T-cell (primary cell): ENCODE measurements at places on chromosomes 5 and 9.

DNA sequence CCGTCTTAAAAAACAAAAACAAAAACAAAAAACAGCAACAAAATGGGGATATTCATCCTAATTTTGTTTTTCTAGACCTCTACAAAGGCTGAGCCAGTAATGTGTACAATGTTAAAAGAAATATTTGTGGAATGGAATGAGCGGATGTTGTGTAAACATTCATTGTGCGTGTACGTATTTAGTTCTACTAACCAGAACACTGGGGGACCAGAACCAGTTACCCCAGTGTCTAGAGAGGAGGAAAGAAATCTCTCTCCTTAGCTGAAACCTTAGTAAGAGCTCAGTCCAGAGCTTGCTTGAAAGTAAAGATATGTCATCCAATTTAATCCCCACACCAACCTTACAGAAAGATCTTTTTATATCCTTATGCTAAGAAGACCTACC is 106.7 kb upstream of the CPEB4 start:
- no peak for DNase-seq

GRCh38 chr5:169970911-169971765 is 9.2 kb downstream of the INSYN2B start:
- no peak for DNase-seq

DNA sequence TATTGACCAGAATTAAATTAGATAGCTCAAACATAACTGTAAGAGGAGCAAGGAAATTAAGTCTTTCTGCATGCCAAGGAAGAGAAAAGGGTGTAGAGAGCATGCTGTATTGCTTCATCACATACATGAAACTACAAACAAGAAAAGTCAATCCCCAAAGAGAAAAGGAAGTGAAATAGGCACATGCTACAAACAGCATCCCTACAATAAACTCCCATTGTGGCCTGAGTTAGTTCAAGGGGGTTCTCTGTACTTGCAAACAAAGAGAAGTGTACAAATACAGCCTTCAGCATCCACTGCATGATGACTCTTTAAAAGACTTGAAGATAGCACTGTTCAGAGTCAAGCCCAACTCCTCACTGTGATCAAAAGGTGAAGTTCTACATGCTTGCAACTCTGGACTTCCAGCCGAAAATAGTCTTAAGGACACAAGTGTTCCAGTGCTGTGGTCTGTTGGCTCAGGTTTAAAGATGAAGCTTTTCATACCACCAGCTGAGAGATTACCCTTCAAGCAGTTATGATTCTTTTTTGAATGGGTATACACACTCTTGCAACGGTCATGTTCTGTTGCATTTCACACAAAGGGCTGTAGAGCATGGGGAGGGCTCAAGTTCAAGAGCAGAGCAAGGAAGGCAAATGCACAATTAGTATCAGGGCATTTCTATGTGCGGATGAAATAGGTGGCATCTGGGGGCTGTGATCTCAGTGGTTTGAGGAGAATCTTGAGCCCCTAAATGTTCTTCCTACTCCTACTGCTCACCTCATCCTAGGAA is 534.5 kb downstream of the EBF1 start:
- DNase-seq = no peak

- DNase-seq = no peak
Measured at GRCh38 chr9:87278971-87279733, 218.5 kb upstream of the DAPK1 start.

DNA sequence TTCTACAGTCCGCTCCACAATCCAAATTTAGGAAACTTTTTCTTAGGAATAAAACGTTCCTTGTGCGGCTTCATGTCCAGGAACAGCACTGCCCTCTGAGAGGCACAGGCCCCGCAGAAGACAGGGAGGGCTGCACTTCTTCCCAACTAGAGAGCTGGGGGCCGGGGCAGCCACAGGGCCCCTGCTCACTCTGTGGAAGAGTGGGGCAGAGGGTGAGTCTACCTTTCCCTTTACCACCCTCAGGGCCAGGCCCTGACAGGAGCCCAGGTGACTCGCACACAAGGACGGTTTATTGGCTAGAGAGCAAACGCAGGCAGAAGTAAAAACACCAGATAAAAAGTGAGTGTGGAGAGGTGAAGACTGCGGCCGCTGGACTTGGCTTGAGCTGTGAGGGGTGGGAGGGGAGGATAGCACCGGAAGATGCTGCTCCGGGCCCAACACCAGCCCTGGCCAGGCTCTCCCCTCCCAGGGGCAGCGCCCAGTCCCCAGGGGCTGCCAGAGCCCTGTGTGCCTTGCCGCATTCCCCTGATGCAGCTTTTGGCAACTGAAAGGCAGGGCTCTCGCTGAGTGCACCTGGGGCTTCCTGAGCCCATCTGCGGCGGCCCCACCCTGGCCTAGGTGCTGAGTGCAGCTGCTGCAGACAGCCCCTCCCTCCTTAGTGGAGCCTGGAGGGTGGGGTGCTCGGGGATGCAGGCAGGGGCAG is 20.2 kb downstream of the SH3GLB2 start:
- DNase-seq = no peak

- no peak for DNase-seq
Measured at GRCh38 chr9:9079473-9079872, 1279.9 kb upstream of the DMAC1 start.

- no peak for DNase-seq
Measured at GRCh38 chr5:40124367-40124766, 555.3 kb upstream of the PTGER4 start.

DNA sequence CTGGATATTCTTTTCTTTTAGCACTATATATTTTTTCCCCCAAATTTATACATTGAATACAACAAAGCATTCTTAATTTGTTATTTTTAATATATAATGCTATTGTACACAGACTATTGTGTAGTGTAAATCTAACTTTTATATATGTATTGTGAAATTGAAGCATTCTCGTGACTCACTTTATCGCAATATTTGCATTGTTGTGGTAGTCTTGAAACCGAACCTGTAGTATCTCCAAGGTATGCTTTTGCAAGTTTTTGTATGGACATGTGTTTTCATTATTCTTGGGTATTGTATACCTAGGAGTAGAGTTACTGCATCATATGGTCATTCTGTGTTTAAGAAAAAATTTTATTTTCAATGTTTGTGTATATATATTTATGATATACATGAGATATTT is 49.6 kb downstream of the NSD1 start:
- no peak for DNase-seq

- DNase-seq = no peak
Measured at GRCh38 chr5:96434201-96434645, 1.2 kb upstream of the PCSK1 start.

DNA sequence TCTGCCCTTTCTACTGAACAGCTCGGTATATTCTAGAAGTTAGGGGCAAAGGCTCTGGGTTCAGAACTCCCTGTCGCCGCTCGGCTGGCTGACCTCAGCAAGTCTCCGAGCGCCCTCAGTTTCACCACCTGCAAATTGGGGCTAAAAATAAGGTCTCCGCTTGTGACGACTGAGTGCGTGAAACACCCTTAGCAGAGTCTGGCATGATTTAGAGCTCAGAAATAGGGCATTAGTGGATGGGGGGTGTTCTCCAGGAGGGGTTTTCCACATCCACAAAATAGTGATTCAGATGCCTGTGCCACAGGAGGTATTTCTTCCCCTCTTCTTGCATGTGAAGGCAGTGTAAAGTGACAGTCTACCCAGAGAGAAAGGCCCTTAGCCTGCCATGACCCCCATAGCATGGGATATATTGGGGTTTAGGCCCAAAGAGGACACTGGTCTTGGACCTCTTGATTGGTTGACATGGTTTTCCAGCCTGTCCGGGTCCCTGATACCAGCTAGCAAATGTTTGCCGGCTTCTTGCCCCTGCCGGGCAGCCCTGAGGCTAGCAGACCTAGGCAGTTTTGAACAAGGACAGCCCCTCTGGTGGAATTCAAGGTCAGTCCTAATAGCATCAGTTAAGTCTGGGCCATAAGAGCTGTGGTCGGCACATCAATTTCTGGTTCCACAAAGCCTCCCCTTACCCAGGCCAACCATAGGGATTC is 1.4 kb downstream of the ERGIC1 start:
- DNase-seq = peak; percentile 45

DNA sequence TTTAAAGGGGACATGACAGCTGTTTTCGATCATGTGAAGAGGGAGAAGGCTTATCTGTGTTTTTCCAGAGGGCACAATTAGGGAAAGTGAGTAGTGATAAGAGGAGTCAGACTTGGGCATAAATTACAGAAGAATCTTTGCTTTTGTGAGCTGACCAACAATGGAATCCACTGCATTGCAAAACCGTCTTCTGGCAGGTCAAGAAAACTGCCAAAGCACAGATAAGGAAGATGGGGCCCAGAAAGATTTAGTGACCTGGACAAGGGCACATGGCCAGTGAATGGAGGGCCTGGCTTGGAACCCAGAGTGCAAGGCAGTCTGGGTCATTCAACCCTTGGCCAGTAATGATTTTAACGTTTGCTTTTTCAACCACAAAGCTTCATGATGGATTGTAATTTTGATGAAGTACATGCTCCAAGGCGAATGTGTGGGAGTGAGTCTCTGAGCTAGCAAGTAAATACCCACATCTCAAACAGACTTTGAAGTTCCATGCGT is 153.2 kb upstream of the MAST4 start:
- DNase-seq = no peak

- no peak for DNase-seq
Measured at GRCh38 chr5:119792161-119792799, 162.9 kb downstream of the FAM170A start.

DNA sequence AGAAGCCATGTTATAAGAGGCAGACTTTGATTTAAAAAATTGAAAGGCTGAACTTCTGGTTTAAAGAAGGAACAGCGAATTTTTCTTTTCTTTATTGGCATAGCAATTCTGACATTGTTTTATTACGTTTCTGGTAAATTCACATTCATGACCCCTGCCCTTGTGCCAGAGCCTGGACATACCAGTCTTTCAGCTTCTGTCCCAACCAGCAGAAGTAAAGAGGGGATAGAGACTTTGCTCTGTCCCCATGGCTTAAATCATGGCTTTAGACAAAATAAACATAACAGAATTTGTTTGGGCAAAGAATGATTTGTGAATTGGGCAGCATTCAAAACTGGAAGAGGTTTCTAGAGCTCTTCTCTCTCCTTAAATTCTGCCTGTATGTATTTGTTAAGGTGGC is 15.3 kb downstream of the CAST start:
- no peak for DNase-seq

DNA sequence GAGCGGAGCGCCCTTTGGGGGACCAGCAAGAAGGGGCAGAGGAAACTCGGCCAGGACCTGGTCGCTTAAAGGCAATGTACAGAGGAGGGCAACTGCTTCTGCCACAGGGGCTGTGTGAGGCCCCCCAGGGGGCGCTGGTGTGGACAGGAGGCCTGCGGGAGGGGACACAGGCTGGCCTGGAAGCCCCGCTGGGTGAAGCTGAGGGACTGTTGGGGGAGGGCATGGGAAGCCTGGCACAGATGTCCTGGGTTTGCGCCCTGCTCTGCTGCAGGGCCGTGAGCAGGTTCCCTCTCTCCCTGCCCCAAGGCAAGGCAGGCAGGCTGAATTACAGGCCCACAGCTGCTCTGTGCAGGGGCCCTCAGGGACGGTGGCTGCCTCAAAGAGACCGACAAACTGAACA is 5.4 kb downstream of the MED22 start:
- DNase-seq = no peak

DNA sequence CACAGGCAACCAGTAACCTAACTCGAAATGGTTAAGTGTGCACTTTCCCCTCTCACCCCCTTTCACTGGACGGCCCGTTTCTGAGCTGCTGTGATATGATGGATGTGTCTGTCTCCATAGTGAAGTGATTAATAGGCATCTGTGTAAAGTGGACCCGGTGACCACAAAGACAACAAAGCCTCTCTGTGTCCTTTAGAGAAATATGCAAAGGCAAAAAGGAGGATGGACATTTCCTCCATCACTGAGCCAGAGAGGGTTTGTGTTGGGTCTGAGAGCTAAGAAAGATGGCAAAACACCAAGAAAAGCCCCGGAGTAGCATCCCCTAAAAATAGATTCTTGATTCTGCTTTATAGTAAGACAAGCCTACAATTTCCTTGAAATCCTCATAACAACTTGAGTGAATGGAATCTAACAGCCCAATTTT is 120.6 kb downstream of the SEMA6A start:
- DNase-seq = no peak

GRCh38 chr9:100285601-100286000 is 67.1 kb downstream of the TEX10 start:
- DNase-seq = no peak

GRCh38 chr9:115548609-115549260 is 430.8 kb upstream of the TNC start:
- no peak for DNase-seq

- no peak for DNase-seq
Measured at GRCh38 chr9:134657666-134658377, 16.2 kb downstream of the COL5A1 start.

DNA sequence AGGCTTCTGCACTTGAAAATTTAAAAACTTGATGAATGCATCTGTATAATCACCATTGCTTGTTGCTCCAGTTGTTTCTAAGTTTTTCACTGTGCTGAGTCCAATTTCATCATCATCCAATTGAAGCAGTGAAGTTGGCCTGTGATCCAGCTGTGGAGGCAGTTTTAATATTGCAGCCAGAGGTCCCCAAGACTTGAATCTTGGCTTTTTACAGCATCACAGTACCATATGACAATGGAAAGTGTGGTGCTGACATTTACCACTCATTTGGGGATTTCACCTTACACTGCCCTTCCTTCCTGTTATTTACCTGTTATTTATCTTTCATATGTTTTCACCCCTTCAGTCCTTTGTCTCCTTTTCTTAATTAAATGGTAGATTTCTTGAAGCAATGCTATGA is 76.2 kb upstream of the SPIN1 start:
- no peak for DNase-seq

DNA sequence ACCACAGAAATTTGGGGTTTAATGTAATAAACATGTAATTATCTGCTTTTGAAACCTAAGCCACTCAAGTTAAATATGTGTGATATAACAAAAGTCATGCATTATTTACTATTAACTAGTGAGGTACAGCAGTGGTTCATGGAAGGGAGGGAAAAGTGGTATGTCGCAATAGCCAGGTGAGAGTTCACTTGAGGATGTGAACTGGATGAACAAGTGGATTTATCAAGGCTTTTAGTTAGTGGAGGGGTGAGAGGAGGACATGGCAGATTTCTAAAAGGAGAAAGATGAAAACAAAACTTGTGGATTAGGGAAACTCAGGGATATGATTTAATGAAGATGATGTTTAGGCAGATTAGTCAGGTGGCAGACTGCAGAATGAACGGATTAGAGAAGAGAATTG is 141.3 kb upstream of the NFIB start:
- DNase-seq = no peak

DNA sequence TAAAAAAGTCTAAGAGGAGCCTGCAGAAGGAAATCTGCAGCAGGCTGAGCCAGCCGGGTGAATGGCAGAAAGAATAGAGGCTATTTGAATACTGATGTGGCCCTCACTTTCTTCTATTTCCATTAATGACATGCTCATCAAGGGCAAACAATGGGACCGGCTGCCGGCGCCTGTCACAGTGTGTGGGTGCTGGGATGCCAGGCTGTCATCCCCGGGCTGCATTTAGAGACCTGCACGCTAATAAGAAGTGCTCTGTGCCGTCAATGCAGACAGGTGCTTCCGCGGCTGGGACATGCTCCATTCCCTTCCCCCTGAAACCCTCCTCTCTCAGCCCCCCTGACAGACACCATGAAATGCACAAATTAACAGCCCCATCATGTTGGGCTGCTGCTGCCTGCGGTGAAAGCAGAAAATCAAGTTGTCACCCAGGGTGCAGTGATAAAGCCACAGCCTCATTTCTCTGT is 217.7 kb upstream of the TBCA start:
- DNase-seq = no peak
